ENCODE measurements at places on chromosomes 7 and 10.

GRCh38 chr7:139630643-139631519 lies 107.4 kb downstream of the CLEC2L start:
- no peak for DNase-seq

DNA sequence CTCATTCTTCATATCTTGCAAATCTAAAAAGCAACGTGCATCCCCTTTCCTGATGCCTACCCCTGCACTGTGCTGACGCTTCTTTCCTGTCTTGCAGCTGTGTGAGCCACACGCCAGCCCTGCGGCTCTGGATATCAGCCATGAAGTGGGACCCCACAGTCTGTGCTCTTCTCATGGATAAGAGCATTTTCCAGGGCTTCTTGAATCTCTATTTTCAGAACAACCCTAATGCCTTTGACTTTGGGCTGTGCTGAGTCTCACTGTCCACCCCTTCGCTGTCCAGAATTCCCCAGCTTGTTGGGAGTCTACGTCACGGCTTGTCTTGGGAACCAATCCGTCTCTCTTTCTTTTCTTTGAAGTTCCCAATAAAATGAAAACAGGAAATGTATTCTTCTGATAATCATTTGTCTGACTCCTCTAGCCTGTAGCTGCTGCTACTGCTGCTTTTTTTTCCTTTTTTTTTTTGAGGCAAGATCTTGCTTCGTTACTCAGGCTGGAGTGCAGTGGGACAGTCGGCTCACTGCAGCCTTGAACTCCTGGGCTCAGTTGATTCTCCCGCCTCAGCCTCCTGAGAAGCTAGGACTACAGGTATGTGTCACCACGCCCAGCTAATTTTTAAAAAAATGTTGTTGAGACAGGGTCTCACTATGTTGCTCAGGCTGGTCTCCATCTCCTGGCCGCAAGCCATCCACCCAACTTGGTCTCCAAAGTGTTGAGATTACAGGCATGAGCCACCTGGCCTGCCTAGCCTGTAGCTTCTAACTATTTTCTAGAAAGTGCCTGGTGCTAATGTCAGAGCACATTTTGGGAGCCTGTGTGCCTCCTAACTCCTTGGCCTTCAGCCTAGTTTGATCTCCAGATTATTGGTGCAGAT lies 30.3 kb downstream of the GSTO2 start:
- DNase-seq: peak; percentile 76

GRCh38 chr7:17787257-17787656 lies 153.0 kb downstream of the SNX13 start:
- no peak for DNase-seq

- no peak for DNase-seq
Observed at GRCh38 chr10:78231327-78231726, 197.7 kb downstream of the RPS24 start.

GRCh38 chr10:21217107-21217506 lies 308.4 kb downstream of the SKIDA1 start:
- no peak for DNase-seq

Data from foreskin melanocyte (primary cell).